ENCODE measurements at places on chromosomes 7 and 10. TPM values are rescaled to one million over a fixed set of nuclear protein-coding genes. Genes with fewer than 3 reads are reported as not detected.

AGAP5 gene
- total RNA-seq = 2.0 TPM

DNA sequence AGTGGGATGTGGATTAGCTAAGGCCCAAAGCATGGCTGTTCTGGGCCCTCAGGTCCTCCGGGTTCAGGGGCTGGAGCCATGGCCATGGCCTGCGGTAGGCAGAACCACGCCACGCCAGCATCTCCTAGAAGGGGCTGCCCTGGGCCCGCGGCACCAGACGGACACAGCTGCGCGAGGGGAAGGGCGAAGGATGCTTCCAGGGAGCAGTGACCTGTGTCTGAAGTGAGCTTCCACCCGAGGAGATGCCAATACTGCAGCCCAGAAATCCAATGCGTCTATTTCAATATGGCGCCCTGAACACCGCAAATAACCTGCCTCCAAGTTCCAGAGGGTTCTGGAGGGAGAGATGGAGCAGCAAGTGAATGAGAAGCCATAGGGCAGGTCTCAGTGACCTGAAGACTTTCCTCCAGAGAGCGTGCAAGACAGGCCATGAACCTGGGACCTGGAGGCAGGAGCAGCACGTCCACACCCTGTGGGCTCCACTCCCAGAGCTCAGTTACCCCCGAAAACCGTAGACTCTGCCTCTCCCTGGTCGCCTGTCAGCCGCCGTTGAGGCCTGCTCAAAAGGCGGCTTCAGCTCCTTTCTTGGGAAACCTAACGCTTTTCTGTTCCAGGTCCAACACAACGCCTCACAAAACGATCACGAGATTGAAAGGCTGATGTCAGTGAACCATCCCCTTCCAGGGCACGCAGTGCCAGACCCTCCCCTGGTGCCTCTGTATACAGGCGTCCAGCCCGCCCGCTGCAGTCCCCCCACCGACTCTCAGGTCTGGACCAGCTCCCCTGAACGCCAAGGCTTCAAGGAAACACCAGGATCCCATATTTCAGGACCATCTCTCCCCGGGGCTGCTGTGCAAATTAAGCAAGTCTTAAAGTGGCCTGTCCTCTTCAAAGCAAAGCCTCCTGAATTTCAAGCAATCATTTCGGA, 37.4 kb downstream of the AMZ1 start:
- H3K36me3 ChIP-seq = no peaks in the 10 kb centered on the region
- H3K4me1 ChIP-seq = peaks cover 9% of the 10 kb centered on the region
- H3K27ac ChIP-seq = no peak overlapping the region
- peak; percentile 17 for DNase-seq
- H3K4me3 ChIP-seq = no peak overlapping the region

DNA sequence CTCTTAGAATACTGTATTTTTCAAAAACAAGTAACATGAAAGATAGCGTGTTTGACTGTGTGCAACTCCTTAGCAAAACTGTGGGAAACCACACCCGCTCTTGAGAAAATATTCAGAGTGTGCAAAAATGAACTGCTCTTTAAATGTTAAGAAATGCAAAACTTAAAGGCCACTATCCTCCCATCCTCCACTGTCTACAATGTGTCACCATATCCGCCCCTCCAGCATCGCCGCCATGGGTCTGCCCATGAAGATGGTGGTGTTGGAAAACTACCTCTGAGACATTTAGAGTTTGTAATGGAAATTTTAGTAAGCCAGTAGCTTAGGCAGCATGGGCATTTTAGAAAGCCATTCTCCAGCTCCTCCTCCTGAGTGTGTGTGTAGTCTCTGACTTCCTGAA, 20.1 kb upstream of the NMT2 start:
- no peaks in the 10 kb centered on the region for H3K36me3 ChIP-seq
- no peak overlapping the region for H3K4me3 ChIP-seq

DNA sequence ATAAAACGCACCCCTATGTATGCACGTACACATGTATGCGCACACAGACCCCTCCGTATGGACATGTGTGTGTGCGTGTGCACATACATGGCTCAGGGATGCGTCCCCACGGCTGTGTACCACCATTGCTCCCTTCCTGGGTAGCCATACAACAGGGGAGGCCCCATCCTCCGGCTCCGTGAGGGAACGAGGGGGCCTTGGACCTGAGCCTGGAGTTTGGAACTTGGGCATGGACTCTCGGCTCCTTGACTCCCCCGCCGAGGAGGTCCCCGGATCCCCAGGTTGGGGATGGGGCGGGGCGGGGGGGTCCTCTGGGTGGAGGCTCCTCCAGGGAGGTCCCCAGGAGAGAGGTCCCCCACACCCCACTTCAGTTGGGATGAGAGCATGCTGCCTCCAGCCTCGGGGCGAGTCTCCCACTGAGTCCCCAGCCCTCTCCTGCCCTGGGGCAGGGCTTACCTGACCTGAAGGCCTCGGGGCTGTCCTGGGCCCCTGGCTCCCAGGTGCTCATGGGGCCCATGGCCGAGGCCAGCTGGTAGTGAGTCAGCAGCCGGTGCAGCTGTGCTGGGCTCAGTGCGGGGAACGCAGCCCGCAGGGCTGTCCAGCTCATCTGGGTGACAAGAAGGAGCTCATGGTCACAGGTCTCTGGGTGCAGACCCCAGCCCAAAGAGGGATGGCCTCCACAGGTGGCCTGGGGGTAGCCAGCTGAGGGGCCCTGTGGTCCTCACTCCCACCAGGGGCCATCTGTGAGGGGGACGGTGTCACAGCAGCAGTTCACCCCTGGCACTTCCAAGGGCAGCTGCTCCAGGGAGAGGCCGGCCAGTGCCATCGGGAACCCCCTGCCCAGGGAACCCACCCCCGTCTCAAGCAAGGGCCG, 29.9 kb downstream of the AP5Z1 start:
- no peak for DNase-seq
- no peak overlapping the region for H3K27ac ChIP-seq
- H3K27me3 ChIP-seq = no peaks in the 10 kb centered on the region
- H3K4me3 ChIP-seq = no peak overlapping the region

DNA sequence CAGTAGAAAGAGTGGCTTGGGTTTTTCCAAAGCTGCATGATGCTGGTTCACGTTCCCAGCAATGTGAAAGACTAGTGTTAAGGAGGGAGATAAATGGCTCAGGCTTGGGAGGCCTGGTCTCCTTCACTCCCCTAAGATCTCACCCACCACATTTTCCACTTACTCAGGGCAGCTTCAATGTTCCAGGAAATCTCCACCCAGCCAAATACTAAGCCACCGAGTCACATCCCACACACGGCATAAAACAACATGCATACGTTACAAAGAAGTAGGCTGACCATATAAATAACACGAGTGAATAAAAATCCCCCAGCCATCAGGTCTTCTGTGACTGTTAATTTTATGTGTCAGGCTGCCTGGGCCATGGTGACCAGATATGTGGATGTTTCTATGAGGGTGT, 303.5 kb downstream of the SFMBT2 start:
- no peak overlapping the region for H3K4me3 ChIP-seq
- no peaks in the 10 kb centered on the region for H3K4me1 ChIP-seq
- H3K36me3 ChIP-seq = no peaks in the 10 kb centered on the region
- no peaks in the 10 kb centered on the region for H3K27me3 ChIP-seq

GRCh38 chr10:100535338-100535714, 417 bp upstream of the HIF1AN start:
- DNase-seq = no peak
- peak overlapping the region; percentile 61 for H3K27ac ChIP-seq
- no peaks in the 10 kb centered on the region for H3K36me3 ChIP-seq
- H3K4me1 ChIP-seq = peaks cover 7% of the 10 kb centered on the region
- H3K27me3 ChIP-seq = no peaks in the 10 kb centered on the region

- no peaks in the 10 kb centered on the region for H3K4me1 ChIP-seq
- H3K4me3 ChIP-seq = no peak overlapping the region
- no peaks in the 10 kb centered on the region for H3K36me3 ChIP-seq
- H3K27ac ChIP-seq = no peak overlapping the region
- no peaks in the 10 kb centered on the region for H3K27me3 ChIP-seq
- no peak for DNase-seq
Observed at GRCh38 chr7:118575393-118575948, 351.0 kb downstream of the ANKRD7 start.

DNA sequence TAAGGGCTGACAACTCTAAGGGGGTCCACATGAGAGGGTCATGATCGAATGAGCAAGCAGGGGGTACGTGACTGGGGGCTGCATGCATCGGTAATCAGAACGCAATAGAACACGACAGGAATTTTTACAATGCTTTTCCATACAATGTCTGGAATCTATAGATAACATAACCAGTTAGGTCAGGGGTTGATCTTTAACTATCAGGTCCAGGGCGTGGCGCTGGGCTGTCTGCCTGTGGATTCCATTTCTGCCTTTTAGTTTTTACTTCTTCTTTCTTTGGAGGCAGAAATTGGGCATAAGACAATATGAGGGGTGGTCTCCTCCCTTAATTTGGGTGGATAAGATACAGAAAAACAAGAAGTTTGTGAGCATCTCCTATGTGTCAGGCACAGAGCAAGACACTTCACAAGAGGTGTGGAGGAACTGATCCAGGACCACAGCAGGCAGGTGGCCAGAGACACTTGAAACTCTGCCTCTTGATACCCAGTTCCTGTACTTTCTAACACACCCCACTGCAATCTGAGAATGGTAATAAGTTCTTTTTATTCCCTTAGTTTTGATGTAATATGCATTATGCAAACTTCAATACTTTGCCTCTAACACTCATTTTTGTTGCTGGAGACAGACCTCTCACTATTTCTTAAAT, 18.0 kb upstream of the MRLN start:
- no peaks in the 10 kb centered on the region for H3K27me3 ChIP-seq
- H3K27ac ChIP-seq = no peak overlapping the region
- H3K36me3 ChIP-seq = no peaks in the 10 kb centered on the region
- no peaks in the 10 kb centered on the region for H3K4me1 ChIP-seq
- DNase-seq = no peak
- H3K4me3 ChIP-seq = no peak overlapping the region

DNA sequence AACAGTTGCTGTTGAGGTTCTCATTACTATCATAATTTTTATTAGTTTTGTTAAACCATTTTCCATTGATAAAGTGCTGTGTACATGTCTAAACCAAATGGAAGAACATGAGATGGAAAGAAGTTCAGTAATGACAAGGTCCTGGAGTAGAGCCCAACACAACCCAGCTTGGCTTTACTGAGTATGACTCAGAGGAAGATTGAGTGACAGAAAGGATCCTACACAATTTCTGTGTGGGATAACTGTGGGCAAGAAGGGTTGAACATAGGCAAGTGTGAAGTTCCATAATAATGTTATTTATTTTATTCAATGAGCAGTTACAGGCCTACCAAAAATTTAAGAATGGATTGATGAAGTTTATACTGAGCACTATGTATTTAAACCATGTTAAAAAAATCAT, 15.9 kb downstream of the PRKG1 start:
- DNase-seq = no peak
- H3K27me3 ChIP-seq = no peaks in the 10 kb centered on the region
- no peaks in the 10 kb centered on the region for H3K36me3 ChIP-seq
- H3K27ac ChIP-seq = no peak overlapping the region
- peaks cover 2% of the 10 kb centered on the region for H3K4me1 ChIP-seq

DNA sequence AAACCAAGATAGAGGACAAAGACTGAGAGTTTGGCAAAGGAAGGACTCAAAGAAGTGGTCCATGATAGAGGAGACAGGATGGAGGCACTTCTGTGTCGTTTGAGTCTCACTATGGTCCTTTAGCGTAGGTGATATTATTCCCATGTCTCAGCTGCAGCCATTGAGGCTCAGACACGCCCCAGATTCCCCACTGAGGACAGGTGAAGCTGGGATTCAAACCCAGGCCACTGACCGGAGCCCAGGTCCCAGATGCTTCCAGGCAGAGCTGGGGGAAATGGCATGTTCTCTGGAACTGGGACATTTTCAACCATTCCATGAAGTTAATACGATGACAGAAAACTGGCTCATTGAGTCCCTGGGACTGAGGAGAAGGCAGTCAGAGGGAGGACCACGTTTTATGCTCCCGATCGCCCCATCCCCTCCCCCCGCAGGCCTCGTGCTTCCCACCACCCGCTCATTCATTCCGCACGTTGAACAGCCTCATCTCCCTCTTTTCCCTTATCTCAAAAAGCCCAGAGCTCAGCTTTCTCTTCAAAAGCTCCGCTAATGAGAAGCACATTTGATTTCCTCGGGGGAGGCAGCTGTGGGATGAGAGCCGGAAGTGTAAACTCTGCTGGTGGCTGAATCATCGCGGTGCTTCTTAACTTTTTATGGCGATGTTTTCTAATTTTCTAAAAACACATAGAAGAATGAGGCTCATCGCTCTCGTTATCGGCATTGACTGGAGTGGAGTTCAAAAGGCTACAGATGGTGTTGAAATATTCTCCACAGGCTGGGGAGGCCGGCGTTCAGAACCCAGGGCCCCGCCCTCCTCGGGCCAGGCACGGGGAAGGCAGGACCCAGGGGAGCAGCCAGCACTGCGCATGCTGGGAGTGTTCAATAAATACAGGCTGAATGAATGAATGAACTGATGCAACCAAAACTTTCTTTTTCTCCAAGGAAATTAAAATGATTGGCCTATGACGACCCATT, 64.0 kb downstream of the OAT start:
- no peak overlapping the region for H3K4me3 ChIP-seq
- no peaks in the 10 kb centered on the region for H3K36me3 ChIP-seq
- peaks cover 2% of the 10 kb centered on the region for H3K4me1 ChIP-seq
- DNase-seq = peak; percentile 87

DNA sequence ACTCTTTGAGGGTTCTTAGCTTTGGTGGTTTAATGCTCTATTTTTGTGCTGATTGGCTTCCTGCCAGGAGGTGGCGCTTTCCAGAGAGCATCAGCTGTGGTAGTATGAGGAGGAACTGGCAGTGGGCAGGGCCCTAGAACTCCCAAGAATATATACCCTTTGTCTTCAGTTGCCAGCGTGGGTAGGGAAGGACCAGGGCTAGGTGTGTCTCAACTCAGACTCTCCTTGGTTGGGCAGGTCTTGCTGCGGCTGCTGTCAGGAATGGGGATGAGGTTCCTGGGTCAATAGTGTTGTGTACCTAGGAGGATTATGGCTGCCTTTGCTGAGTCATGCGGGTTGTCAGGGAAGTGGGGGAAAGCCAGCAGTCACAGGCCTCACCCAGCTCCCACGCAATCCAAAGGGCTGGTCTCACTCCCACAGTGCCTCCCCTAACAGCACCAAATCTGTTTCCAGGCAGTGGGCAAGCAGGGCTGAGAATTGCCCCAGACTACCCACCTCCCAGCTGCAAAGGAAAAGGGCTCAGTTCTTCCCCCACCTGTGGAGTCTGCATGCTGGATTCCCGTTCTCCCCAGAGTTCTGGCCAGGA, 191.5 kb downstream of the PHTF2 start:
- H3K4me1 ChIP-seq = no peaks in the 10 kb centered on the region
- no peak overlapping the region for H3K27ac ChIP-seq
- no peak overlapping the region for H3K4me3 ChIP-seq
- DNase-seq = no peak

- DNase-seq = no peak
- H3K4me3 ChIP-seq = no peak overlapping the region
- no peaks in the 10 kb centered on the region for H3K4me1 ChIP-seq
- H3K36me3 ChIP-seq = no peaks in the 10 kb centered on the region
- H3K27ac ChIP-seq = no peak overlapping the region
Observed at GRCh38 chr10:76962851-76963250, 674.8 kb downstream of the KCNMA1 start.

Data from ovary (tissue), 10 donors.